Dermis microvascular lymphatic vessel endothelial cell (primary cell): ENCODE measurements at places on chromosomes 12 and 14. TPM values are rescaled to one million over a fixed set of nuclear protein-coding genes. Genes with fewer than 3 reads are reported as not detected.

NCOR2 gene
- 10.0 and 19.7 TPM in 2 replicates for total RNA-seq

DNA sequence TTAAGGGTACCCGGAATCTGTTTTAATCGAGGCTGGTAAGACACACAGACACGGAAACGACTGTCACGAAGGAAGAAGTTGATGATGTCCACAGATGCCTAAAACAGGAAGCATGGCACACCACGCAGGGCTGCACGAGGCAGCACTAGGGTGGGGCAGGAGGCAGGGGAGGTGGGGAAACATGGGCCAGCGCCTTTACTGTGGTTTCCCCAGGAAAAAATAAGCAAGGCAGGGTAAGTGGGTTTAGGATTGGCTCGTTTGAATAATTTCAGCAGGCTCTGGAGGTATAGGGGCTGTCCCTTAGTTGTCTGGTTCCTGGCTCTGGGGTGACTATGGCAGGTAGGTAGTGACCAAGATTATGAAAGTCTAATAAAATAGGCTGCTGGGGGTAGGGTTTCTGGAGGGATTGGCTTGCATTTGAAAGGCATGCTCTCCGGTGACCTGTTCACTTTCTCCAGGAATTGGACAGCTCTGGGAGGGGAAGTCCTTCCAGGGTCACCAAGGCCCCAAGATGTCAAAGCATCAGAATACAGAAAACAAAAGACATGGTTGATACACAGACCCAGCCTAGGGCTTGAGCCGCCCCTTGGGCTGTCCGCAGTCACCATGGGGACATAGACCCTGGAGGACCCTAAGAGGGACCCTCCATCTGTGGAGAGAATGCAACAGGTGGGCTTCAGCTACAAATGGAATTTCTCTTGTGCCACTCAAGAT is 35.3 kb downstream of the MAP1LC3B2 start:
- no peak for DNase-seq

DNA sequence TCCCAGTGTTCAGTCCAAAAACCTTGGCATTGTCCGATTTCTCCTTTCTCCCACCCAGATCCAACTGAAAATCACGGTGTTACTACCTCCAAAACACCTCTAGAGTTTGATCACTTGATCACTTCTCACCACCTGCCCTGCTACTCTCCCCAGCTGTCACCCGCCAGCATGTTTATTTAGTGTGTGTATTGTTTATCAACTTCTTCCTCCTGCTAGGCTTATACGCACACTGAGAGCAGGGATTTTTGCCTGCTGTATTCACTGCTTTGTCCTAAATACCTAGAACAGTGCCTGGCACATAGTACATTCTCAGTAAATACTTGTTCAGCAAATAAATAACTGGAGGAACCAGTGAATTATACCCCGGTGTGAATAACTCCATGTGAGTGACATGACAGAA is 5.0 kb downstream of the BDKRB1 start:
- no peak for DNase-seq

DNA sequence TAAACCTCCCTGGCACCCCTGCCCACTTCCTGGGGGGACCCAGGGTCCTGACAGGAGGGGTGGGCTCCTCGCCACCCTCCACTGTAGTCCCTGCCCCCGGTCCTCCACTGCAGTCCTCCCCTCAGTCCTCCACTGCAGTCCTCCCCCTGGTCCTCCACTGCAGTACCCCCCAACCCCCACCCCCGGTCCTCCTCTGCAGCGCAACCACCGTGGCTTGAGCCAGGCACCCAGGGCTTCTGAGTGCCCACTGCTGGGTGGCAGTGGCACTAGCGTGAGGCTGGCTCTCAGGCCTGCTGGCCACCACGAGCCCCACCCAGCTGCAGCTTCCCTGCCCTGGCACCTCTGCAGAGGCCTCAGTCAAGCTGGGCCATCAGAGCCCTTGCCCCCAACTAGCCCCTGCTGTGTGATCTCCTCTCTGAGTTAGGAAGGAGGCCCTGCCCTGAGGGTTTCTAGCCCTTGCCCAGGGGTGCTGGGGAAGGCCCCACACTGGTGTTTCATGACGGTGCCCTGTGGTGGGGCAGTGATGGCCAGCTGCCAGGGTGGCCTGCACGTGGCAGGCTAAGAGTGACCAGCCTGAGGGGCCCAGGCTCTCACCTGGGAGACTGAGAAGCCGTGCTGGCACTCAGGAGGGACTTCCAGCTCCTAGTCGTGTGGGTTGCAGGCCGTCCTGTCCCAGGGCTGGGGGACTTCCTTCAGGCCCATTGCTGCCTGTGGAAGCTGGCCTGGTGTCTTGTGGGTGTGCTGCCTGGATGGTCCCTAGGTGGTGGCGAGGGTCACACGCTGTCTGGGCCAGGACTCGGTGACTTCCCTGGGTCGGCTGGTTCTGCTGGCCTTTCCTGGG is 9.7 kb downstream of the CEP170B start:
- no peak for DNase-seq

DNA sequence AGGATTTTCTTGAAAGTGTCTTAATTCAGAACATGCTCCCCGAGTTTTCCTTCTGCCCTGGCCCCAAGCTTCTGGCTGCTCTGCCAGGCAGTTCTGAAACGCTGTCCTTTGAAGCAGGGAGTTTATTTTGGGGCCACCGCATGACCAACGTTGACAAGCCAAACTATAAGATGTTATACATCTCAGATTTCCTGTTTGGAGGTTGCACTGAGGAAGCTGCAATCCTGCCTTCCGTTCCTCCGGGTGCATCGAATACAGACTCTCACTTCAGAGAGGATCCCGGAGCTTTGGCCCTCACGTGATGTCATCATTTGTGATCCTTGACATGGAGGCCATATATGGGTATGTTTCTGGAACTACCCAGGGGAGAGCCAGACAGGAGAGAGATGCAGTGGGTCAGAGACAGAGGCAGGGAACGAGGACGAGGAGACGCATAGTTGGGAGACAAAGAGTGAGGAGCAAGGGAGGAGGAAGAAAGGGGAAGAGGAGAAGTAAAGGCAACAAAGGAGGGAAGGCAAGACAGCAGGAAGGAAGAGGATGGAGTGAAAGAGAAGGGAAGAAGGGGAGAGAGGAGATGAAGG is at the start of gene ASB2:
ASB2 (minus strand) TSS at position 94 of the 581 bp plus-strand sequence. CDS start 12,031 bp downstream, outside the sequence.
- DNase-seq, result no peak

- no peak for DNase-seq
Observed at GRCh38 chr12:29220632-29221336, 71.7 kb downstream of the FAR2 start.

DNA sequence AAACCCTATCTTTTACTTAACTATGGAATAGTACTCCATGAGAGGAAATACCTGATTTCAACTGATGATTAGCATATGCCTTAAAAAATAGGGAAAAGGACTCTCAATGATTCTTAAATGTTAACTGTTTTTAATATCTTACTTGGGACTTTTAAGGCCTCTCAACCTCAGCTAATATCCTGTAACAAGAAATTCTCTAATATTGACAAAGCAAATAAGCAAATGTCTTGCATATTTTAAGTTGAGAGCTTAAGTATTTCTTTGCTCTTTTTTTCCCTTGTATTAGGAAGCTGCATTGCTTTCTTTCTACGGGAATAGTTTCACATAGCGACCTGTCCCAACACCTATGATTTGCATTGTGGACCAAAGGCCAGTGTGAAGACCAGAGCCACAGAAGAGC is 249.9 kb downstream of the BCAT1 start:
- DNase-seq, result no peak

DNA sequence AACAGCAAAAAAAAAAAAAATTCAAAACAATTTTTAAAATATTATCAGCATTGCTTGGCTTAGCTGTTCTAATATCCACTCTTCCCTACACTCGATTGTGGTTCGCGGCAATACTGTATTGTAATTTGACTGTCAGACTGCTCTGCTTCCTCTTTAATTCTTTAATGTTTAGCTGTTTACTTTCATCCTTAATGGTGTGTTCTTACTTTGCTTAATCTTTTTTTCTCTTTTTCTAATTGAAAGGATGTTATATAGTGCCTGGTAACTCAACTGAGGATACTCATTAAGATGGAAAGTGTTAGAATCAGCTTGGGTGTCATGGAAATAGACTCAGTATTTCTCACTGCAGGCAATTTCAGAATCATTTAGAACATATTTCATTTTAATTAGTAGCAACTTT is 2.0 kb downstream of the ANO4 start:
- no peak for DNase-seq

GRCh38 chr12:105464406-105464805 is 133.9 kb downstream of the C12orf75 start:
- DNase-seq, result no peak

ACOT6 gene
- total RNA-seq, result not detected in 2 replicates

GRCh38 chr14:89304972-89305703 is 111.9 kb downstream of the FOXN3 start:
- peak; percentile 68 for DNase-seq

TMBIM4 gene
- 60.2 and 79.5 TPM in 2 replicates for total RNA-seq

DNA sequence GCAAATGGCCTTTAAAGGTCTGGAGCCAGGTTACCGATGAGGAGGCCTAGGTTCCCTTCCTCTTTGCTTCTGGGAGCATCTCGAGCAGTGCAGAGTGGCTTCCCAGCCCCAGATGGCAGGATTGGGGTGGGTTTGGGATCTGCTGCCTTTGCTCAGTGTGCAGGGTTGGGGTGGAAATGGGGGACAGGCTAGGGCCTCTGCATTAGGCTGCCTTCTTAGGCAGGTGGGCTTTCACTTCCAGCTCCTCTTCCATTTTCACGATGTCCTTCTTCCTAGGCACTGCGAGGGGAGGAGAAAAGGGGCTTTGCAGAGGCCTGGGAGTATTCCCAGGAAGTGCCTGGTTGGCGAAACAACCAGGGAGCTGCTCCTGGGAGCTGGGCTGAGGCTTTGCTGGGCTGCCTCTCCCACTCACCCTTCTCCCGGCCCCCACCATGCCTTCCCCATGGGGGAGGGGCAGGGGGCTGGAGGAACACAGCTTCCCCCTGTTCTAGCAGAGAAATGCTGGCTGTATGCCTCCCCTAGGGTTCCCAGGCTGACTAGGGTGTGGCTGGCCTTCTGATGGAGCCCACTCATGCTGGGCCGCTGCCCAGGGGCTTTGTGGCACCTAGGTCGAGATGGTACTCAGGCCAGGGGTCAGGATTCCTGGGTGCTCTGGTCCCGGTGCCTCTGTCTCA is 2.4 kb downstream of the NR4A1 start:
- no peak for DNase-seq

DNA sequence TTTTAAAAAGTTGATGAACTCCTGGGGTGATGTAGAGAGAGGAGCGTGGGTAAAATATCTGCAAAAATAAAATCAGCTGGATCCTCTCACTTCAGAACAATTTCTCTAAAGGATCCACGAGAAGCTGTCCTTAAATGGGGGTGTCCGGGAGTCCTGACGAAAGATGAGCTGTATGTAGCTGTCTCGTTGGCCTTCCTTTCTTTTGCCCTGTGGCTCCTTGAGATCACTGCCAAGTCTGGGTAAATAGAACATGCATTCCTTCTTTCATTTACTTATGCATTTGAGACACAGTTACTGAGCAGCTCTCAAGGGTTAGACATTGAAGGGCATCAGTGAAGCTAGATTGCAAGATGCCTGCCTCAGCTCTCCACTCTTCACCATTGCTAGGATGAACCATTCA is 35.2 kb upstream of the TXNRD1 start:
- no peak for DNase-seq

GRCh38 chr12:4987076-4988046 is 56.3 kb upstream of the KCNA5 start:
- no peak for DNase-seq

DNA sequence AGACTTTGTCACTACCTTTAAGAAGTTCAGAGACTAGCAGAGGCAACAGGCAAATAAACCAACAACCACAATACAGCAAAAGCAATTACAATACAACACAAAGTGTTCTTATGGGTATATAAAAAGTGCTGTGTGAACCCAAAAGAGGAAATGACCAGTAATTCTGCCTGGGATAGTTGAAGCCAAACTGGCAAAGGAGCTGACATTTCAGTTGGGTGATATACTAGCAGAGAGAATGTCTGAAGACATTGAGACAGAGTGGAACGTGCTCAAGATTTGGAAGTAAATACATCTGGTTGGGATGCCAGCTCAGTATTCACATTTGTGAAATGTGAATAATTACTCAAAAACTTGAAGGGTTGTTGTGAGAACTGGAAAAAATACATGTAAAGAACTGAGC is 80.6 kb upstream of the GTF2A1 start:
- DNase-seq, result no peak

SRRM4 gene
- total RNA-seq, result not detected in 2 replicates

GRCh38 chr14:87491816-87492215 is 501.2 kb downstream of the GALC start:
- DNase-seq, result no peak

- DNase-seq, result no peak
Observed at GRCh38 chr12:63276537-63277365, 125.8 kb upstream of the AVPR1A start.

- no peak for DNase-seq
Observed at GRCh38 chr12:86484473-86484872, 228.3 kb upstream of the MGAT4C start.

KRT71 gene
- not detected in 2 replicates for total RNA-seq

- DNase-seq, result no peak
Observed at GRCh38 chr12:108194585-108194984, 65.5 kb downstream of the WSCD2 start.

CD163 gene
- under 0.01 TPM in 1 of 2 replicates, not detected in the other for total RNA-seq

SDR9C7 gene
- total RNA-seq, result not detected in 2 replicates

DENR gene
- 23.8 and 30.7 TPM in 2 replicates for total RNA-seq

PWP1 gene
- 54.4 and 56.7 TPM in 2 replicates for total RNA-seq

GRCh38 chr14:100748403-100748802 is 21.7 kb downstream of the DLK1 start:
- no peak for DNase-seq

BEST3 gene
- under 0.01 and 0.25 TPM in 2 replicates for total RNA-seq

ACSS3 gene
- total RNA-seq, result 0.25 and 0.26 TPM in 2 replicates

DNA sequence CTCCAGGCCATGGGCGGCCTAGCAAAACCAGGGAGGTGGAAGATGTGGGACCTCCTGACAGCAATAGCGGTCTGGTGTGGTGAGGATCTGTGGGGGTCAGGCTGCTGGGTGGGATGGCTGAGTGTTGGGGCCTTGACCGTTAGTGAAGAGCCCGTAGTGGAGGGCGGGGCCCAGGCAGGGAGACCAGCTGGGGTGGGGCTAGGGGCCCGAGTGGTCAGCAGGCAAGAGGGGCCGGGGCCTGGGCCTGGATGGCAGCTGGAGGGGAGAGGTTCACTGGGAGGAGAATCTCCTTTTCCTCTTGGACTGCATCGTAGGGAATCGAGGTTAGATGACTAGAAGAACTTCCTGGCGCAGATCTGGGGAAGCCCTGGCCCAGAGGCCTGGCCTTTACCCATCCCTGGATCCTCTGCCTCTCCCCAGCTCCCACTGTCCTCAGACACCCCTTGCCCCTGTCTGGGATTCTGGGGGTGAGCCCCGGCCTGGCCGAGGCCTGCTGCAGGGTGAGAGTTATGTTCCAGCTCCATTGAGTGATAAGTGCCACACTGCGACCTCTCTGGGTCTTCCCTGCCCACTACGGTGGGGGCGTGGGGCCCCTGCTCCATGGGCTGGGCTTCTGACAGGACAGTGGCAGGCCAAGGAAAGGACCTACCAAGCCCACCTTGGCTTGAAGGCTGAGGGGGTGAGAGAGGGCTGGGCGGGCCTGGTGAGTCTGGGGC is 47.1 kb downstream of the KRT80 start:
- no peak for DNase-seq
